ENCODE measurements at places on chromosomes 11 and 22.

GRCh38 chr22:46934746-46935491 is 172.5 kb downstream of the TBC1D22A start:
- peak; percentile 91 for DNase-seq

GRCh38 chr11:86719781-86720463 is 47.5 kb upstream of the ME3 start:
- DNase-seq, result no peak

DNA sequence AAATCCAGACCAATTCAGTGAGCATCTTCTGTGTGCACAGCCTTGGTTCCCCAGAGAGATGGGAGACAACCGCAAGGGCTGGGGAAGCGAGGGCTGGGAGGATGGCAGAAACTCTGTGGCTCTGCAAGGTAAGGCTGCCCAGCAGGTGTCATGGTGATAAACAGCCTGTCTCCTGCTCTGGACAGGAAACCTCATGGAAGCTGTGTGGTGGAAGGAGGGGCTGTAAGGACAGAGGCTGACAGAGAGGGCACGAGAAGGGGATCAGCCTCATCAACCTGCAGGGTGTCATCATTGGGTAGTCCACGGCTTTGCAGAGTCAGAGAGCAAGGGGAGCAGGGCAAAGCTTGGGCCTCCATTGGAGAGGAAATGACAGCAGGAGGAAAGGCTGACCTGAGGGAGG is 138.4 kb upstream of the CADM1 start:
- no peak for DNase-seq

DNA sequence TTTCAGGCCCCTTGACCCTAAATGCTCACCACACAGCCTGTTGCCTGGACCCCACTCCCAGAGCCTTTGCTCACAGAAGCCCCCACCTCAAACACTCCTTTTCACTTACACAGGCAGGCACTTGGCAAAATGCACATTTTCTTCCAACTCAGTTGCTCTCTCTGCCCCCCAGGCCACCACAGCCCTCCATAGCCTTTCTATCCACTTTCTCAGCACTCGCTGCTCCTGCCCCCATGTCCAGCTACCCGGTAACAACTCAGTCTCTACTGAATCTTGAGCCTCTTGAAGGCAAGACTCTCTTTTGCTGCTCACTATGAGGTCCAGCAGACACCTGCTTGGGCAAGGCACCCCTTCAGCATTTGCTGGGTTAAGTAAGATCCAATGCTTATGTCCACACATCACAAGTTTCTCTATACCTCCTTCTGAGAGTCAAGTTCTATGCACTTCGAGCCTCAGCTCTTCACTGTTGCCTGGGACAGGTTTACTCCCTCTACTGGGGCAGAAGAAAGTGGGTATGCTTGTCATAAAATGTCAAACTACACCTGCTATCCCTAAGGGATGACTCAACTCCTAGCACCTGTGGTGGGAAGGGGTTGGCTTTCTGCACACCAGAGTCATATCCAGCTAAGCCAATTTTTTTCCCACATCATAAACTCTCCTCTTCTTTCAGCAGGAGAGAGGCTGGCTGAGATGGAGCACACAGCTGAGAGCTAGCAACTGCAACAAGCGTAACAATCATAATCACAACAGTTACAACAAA is 36.9 kb downstream of the MORC2 start:
- no peak for DNase-seq

DNA sequence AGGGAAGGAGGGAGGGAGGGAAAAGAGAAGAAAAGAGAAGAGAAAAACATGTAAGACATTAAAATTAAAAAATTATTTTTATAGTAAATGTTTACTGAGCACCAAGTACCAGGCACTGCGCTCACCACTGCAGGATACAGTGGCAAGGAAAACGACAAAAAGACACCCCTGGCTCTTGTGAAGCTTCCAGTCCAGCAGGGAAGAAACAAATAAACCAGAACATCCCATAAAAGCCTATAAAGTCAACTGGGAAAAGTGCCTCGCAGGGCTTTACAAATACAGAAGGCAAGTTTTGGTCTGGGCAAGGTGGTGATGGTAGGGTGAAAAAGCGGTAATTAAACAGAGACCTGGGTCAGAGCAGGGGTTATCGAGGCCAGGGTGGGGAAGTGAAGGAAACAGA is 33.6 kb downstream of the LARGE1 start:
- DNase-seq, result no peak

- DNase-seq, result no peak
Measured at GRCh38 chr11:15745266-15745665, 611.1 kb downstream of the SOX6 start.

- no peak for DNase-seq
Measured at GRCh38 chr11:112719736-112720525, 241.3 kb upstream of the NCAM1 start.

- DNase-seq, result no peak
Measured at GRCh38 chr22:47954107-47954506, 1191.7 kb downstream of the TBC1D22A start.

DNA sequence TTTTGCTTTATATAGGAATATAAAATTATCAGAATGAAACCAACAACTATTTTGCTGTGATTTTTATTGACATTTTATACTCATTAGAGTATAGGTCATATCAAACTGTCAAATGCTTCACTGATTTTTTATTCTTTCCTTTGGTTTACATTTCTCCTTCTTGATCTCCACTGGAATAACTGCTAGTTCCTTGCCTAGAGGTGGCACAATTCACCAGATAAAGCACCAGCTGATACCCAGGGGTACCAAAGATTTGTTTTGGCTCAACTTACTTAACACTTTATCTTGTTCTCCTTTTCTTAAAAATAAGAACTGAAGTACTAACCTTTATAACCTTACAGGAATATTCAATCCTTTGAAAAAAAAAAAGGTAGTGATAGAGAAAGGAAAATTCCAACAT is 725.1 kb upstream of the CHORDC1 start:
- no peak for DNase-seq

DNA sequence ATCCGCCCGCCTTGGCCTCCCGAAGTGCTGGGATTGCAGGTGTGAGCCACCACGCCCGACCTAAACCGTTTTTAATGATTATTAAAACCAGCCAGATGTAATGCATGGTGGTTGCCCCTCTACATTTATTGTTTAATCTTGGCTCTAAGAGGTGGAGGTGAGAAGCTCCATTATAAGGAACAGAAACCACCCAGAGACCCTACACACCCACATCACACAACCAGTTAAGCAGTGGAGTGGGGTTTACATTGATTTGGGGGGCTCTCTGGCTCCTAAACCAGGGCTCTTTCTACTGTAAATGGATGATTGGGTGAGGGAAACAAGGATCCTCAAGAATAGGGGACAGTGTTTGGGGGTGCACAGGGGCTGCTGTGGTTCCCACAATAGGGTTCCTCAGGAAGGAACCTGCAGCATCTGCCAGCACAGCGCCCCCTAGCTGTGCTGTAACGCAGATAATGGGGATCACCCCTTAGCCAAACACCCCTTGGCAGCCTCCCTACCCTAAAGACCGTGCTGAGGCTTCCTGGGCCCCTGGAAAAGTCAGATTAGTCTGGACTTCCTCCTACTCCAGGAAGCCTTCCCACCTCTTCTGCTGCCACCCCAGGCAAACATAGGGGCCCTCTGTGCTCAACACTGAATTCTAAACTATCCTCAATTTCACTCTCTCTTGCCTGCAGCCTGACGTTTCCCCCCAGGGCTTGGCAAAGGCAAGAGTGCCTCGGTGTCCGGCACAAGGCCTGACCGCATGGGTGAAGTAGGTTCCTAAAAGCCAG is 2.4 kb downstream of the MPST start:
- DNase-seq, result peak; percentile 81

- DNase-seq, result no peak
Measured at GRCh38 chr11:76288166-76288980, 82.1 kb upstream of the WNT11 start.

DNA sequence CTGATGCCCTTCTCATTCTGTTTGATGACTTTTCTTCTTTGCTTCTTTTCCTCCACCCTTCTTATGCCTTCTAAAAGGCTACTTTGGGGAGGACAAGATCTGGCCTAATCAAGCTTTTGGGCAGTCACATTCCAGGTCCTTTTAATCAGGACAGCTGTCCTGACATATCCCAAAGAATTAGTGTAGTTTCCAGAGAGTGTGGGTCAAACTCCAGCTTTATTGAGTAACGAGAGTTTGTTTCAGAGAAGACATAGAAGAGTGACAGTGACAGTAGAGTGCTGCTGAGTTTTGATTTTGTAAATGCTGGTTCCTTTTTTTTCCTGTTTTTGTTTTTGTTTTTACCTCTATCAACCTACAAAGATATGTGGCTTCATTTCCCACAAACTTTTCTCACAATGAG is 158.4 kb upstream of the SESN3 start:
- DNase-seq, result no peak

DNA sequence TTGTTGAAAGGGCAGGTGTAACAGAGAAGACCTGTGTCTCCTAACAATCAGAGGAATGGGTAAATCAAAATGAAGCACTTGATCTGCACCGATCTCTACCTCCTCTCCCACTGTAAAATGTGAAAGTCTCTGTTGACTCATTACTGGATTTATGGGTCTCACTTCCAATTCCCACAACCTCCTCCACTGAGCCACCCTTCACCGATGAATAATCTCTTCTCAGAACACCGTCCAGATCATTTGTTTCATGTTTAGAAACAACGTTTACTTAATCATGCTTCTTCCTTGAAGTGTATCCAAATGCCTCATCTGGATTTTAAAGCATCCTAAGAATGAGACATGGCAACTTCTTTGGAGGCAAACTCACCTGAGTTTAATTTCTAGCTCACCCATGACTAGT is 643.6 kb downstream of the ETS1 start:
- no peak for DNase-seq

- no peak for DNase-seq
Measured at GRCh38 chr22:24983151-24983550, 30.6 kb downstream of the KIAA1671 start.

DNA sequence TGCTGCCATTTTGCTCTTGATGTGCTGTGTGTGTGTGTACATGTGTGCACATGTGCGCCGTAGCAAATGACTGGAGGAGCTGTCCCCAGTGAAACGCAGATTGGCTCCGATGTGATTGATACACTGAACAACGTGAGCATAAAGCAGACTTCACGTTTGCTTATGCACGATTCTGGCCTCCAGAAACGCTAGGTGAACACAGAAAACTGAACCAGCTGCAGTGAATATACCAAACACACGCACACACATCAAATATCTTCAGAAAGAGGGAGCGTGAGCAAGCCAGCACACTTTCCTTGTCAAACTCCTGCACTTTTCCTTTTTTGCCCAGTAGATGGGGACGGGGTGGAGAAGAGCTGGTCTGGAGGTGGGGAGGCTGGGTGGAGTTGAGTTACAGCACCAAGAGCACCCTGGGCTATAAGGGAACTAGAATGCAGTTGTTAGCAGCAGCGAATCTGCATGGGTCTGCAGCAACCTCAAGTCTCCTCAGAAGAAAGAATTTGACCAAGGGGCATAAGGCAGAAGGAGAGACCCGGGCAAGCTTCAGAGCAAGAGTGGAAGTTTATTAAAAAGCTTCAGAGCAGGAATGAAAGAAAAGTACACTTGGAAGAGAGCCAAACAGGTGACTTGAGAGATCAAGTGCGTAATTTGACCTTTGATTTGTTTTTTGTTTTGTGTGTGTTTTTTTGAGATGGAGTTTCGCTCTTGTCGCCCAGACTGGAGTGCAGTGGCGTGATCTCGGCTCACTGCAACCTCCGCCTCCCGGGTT is 77.8 kb upstream of the CADM1 start:
- no peak for DNase-seq

- DNase-seq, result no peak
Measured at GRCh38 chr11:126480015-126480409, 124.5 kb downstream of the ST3GAL4 start.

- peak; percentile 69 for DNase-seq
Measured at GRCh38 chr11:32333320-32333991, 101.9 kb downstream of the WT1 start.

DNA sequence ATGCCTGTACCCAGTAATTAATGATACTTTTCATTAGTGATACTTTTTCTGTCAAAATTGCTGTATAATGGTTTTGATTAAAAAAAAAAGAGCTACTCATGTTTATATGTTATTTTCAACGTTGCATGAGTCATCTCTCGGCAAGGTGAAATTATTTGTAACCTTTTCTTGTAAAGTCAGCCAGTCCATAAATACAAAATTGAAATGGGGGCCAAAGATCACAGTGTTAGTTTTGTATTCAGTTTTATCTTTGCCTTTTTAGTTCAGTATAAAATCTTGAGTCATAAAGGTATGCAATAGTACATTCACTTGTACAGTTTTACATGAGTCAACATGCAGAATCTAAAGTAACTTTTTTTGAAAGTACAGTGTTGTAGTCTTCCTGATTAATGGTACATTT is 4.3 kb downstream of the ARHGEF12 start:
- no peak for DNase-seq

DNA sequence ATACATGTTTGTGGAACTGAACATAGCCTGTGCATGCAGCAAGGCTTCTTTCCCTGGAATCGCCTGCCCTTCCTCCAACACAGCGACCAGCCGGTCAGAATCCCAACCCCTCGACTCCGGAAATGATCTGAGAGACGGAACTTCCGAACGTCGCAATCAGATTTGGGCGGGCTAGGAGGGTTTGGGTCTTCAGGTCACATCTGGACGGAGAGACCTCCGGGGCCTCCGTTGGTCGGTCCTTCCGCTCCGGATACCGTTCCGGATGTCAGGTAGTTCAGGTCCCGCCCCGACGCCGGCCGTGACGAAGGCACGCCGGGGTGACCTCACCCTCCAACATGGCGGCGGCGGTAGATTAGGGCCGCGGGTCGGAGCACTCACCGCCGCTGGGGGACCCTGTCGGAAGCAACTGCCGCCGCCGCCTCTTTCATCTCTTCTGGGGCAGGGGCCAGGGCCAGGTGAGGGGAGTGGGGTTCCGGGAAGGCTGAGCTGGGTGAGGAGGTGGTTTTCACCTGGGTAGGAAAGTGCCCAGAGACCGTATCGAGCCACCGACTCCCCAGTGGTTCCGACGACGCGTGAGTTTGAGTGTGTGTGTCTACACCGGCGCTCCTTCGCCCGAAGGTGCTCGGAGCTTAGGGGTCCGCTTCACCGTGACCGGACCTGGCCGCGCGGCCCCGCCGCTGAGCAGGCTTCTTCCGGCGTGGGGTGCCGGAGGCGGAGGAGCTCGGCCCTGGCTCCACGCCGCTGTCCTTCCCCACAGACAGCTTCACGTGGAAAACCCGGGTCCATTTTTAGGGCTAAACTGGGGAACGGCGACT is at the start of gene BCL2L13:
Gene BCL2L13 (plus strand): TSS at position 326 of the 815 bp plus-strand sequence. CDS start 16,955 bp downstream, outside the sequence.
- peak; percentile 93 for DNase-seq

DNA sequence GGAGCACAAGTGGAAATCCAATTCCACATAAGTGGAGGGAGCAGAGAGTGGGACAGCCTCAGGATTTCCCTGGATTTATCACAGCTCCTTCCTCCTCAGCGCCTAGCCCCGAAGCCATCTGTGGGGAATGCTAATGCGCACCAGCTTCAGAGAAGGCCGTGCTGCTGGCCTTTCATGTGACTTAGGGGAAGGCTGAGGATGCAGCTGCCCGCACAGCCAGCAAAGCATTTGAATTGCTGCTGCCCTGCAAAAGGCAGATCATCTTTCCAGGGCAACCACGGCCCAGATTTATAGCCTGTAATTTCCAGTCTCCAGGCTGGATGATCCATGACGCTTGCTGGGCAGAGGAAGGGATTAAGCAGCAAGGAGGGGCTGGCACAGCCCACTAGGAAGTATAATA is 29.9 kb downstream of the SYN3 start:
- DNase-seq, result no peak

GRCh38 chr22:45398214-45398613 is 15.2 kb downstream of the SMC1B start:
- no peak for DNase-seq
